NCI-H1092 (cell line): ENCODE measurements at places on chromosomes 6 and 20.

DNA sequence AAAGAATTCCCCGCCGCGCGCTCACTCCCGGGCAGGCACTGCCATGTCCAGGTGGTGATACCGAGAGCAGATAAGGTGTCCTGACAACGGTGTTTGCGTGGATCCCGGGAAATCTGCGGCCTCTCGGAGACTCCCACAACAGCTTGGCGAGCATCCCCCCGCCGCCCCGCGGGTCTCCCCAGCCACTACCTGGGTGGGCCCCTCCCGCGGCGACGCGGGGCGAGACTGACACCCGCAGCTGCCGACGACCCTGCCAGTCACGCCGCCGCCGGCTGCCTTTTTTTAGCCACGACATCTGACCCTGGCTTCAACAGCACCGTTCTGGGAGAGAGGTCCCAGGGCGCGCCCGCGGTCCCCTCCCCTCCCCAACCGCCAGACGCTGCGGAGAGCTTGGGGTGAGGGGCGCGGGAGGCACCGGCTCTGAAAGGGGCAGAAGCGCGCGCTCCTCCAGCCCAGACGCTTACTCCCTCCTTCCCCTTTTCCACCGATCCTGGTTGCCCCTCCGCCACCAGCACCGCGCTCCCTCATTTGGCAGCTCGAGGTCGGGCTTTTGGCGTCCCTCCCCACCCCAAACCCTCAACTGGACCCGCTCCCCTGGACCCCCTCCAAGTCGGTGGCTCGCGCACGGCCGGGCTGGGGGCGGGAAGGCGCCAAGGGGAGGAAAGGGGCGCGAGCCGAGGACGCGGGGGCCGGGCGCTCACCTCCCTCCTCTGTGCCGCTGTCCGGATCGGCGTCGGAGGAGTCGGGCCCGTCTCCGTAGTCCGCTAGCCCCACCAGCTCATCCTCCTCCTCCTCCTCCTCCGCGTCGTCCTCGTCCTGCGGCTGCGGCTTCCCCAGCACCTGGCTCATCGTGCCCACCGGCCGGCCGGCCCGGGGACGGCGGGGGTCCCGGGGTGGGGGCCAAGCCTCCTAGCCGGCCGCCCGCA is 665 bp downstream of the RRAGD start:
- DNase-seq: no peak

GRCh38 chr6:134347885-134348805 is 30.2 kb upstream of the SGK1 start:
- no peak for DNase-seq

GRCh38 chr6:83270971-83271719 is 78.0 kb downstream of the RWDD2A start:
- no peak for DNase-seq

DNA sequence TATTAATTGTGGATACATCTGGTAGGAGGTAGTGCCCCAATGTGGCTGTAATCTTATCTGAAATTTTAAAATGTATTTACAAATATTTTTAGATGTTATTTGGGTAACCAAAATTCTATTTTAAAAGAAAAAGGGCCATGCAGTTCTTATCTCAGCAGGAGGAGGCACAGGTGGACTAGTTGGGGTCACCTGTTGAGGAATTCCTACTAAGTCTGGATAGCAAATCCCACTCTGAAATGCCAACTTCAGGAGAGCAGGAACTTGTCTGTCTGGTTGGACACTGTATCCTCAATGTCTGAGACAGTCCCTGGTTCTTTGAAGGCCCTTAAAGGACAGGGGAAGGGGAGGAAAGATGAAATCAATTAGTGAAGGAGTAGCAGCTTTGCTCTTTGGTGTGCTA is 82.6 kb downstream of the EYA2 start:
- no peak for DNase-seq

- DNase-seq: no peak
These were observed 73.8 kb upstream of the ISM1 start for GRCh38 chr20:13147071-13147963.

- DNase-seq: no peak
These were observed 610.4 kb downstream of the RFPL4B start for GRCh38 chr6:112957536-112957916.

- DNase-seq: no peak
These were observed 19.6 kb downstream of the JAG1 start for GRCh38 chr20:10654250-10654610.

DNA sequence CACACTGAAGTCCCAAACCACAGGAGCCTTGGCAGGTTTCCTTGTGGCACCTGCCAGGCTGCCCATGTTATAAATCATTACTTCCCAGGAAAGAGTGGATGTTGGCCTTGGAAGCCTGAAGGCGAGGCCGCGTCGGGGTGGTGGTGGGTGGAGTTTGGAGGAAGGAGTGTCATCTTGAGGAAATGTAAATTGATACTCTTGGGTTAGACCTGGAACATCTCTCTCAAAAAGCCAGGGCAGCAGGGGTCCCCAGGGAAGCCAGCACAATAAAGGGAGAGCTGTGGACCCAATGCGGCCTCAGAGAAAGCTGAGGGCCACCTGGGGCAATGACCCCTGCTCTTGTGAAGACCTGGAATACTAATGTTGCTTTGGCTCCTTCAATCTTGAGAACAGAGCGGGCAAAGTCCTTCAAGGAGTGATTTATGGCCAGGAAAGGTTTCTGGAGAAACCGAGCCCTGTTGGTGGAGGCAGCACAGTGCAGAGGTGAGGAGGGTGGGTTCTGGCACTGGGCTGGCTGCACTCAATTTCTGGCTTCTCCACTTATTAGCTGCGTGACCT is 26.3 kb upstream of the TRAF3IP2 start:
- DNase-seq: no peak

DNA sequence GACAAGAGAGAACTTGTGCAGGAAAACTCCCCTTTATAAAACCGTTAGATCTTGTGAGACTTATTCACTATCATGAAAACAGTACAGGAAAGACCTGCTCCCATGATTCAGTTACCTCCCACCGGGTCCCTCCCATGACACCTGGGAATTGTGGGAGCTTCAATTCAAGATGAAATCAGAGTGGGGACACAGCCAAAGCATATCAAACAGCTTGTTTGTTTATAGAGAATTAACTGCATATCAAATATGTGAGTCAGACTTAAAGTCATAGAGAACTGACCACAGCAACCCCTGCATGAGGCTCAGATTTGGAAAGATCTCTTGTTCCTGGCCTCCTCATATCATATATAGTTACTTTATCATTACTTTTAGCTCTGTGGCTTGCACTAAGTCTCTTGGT is 29.1 kb upstream of the HDAC2 start:
- DNase-seq: no peak

- DNase-seq: no peak
These were observed 22.2 kb upstream of the ADGRG6 start for GRCh38 chr6:142279350-142280180.

DNA sequence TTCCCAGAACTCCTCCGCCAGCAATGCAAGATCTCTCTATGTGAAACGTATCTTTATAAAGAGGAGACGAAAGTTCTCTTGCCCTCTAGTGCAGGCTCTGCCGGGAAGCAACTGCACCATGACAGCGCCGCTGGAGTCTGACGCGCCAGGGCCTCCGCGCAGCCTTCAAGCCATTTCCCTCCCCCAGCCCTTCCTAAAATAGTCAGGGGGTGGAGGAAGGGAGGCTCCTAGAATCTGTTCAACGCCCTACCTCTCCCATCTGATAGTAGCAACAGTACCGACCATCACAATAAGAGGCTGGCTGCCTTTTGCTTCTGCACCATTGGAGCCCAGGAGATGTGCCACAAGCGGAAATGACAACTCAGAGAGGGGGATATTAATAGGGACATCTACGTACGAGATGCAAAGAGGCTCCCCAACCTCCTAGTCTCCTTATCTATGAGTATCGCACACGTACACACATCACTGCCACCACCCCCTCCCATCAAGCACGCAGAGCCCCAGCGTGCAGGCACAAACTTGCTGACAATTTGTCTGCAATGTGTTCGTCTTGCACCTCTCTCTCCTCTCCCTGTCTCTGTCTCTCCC is 1.0 kb downstream of the SYNE1 start:
- no peak for DNase-seq

DNA sequence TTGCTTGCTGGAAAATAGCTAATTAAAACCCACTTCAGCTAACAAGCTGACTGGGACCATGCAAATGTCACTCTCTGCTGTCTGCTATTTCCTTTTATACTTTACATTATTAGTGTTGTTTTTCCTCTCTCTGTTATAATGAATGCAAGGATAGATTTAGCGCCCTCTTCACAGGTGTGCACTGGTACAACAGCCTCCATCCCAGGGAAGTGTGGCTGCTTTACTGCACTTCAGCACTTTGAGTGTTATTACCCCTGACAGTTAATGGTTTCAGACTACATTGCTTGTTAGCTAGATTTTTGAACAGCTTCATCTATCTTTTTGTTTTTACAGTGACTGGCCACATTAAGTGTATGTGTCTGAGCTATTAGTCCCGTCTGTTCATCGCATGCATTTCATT is 405.7 kb downstream of the RNF144B start:
- no peak for DNase-seq

- DNase-seq: no peak
These were observed 28.7 kb downstream of the SDCBP2 start for GRCh38 chr20:1300083-1300840.

GRCh38 chr6:13613029-13613594 is 2.0 kb upstream of the NOL7 start:
- DNase-seq: no peak

DNA sequence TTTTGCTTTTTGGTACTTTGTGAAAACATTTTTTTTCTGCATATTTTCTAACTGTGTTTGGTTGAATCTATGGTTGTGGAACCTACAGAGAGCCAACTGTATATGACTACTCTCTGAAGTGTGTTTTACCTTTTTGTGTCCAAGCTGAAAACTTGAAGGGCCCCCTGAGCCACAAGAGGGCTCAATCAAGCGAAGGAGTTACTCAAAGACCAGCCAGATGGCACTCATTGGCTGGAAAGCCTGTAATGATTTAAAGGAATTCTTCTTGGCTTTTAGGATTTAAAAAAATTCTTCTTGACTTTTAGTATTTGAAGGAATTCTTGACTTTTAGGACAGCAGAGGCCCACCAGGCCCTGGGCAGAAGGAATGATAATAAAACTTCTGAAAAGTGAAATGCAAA is 27.0 kb upstream of the ECI2 start:
- no peak for DNase-seq

DNA sequence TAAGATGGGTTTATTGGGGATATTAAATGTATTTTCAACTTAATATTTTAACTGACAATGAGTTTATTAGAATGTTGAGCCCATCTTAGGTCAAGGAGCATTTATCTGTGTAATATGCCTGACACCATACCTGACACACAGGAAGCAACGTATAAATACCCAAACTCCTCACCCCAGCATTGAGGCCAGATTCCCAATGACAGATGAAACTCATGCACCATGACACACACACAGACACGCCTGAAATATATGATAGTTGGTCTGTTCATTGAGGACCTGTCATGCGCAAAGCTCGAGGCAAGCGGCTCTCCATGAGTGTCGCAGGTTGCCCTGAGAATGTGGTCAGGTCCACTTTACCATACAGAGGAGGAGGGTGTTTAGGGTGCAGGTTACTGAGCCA is 64.1 kb downstream of the GFOD1 start:
- DNase-seq: no peak

GRCh38 chr20:18805881-18806280 is 7.7 kb upstream of the SCP2D1 start:
- DNase-seq: no peak

DNA sequence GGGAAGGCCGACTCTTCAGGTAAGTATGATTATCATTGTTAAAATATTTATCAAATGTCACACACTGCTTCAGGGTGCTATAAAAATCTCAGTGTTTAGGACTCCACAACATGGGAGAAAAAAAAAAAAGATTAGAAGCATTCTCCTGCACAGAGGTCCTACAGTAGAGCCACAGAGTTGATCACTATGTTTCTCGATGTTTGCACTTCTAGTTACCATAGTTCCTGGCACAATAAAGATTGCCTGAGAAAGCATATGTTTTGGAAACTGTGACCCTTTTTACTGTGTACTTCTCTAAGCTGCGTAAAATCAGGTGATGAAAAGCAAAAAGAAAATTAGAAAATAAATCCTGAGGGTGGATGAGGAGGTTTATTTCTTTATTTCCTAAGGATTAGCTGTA is 269.9 kb upstream of the SYNCRIP start:
- DNase-seq: no peak

DNA sequence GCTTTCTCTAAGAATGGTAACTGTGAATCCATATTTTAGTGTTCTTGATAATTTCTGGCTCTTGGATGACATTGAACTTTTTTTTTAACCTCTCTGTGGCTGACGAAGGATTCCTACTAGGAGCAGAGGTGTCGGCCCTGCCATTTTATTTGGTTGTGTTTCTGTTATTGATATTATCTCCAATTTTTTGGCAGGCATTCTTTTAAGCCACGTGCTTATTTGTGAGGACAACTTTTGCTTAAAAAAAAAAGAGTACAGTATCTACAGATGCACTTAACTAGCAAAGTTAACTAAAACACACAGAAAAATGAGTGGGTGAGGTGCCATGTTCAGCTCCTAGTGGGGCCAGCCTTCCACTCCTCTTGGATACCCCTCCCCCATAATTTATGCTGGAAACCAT is 1.1 kb downstream of the FANCE start:
- DNase-seq: no peak

DNA sequence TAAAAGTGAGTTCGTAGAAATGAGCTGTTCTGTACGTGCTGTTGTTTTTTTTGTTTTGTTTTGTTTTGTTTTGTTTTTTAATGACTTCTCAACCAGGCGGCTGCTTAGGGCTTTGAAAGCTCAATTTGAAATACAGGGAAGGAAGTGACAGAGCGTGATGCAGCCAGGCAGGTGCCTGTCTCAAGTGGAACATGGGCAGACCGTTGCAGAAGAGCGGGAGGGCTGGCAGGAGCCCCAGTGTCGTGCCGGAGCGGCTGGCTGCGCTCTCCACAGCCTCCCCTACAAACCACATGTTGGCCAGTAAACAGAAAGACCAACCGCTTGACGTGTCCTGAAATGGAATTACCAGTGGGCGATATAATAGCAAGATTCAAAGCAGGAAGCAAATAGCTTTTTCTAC is 164.9 kb upstream of the RREB1 start:
- DNase-seq: peak; percentile 53

DNA sequence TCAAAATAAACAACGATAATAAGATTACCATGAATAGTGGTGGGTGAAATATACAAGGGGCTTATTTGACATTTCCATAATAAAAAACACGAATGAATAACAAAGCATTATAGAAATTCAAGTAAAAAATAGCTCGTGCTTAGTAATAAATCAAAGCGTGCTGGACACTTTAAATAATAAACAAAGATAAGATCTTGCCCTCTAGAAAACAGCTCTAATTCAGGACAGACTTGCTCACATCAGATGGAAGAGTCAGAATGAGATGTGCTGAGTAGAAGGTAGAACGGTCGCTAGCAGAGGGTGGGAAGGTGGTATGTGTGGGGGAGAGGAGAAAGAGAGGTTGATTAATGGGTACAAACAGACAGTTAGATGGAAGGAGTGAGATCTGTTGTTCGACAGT is 27.3 kb downstream of the PSMB1 start:
- DNase-seq: no peak

GRCh38 chr6:551829-552350 is 105.0 kb downstream of the HUS1B start:
- DNase-seq: no peak

DNA sequence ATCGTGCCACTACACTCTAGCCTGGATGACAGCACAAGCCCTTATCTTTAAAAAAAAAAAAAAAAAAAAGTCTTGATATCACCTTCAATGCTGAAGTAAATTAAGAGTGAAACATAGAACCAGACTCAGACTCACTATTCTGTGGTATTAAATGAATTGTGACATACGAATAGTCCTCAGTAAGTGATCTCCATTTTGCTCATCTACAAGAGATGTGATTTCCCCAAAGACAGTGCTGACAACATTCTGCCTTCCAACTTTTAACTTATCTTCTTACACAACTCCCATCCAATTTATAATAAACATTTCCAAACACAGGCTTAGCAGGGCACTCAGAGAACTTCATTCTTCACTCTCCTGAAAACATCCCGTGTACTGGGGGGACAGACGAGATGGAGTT is 8.0 kb downstream of the ZBTB24 start:
- no peak for DNase-seq
